ENCODE measurements at places on chromosomes 4 and X. TPM values are rescaled to one million over a fixed set of nuclear protein-coding genes. Genes with fewer than 3 reads are reported as not detected.
A peak's percentile ranks its signal among the peaks of the same experiment; 100 is the strongest.

TXK gene
- 26.1 TPM for total RNA-seq

SUV39H1 gene
- 33.8 TPM for total RNA-seq

CCKAR gene
- total RNA-seq = not detected

POU3F4 gene
- not detected for total RNA-seq

SPANXC gene
- total RNA-seq = not detected

IL3RA gene
- 29.2 TPM for total RNA-seq

CXCL10 gene
- total RNA-seq = 117 TPM

GRCh38 chr4:98314791-98315565, 53.8 kb downstream of the RAP1GDS1 start:
- peaks cover 9% of the 10 kb centered on the region for H3K36me3 ChIP-seq
- DNase-seq = no peak
- H3K4me1 ChIP-seq = peaks cover 14% of the 10 kb centered on the region

GRCh38 chr4:56575820-56576429, 70.3 kb downstream of the ARL9 start:
- peak overlapping the region; percentile 23 for H3K27ac ChIP-seq
- peaks cover 5% of the 10 kb centered on the region for H3K4me1 ChIP-seq
- no peak overlapping the region for H3K4me3 ChIP-seq
- no peaks in the 10 kb centered on the region for H3K27me3 ChIP-seq
- H3K36me3 ChIP-seq = no peaks in the 10 kb centered on the region

GRCh38 chrX:101750744-101751143, 91.1 kb upstream of the ARMCX2 start:
- H3K27ac ChIP-seq = no peak overlapping the region
- no peaks in the 10 kb centered on the region for H3K36me3 ChIP-seq
- H3K4me3 ChIP-seq = no peak overlapping the region
- DNase-seq = no peak
- no peaks in the 10 kb centered on the region for H3K4me1 ChIP-seq

DNA sequence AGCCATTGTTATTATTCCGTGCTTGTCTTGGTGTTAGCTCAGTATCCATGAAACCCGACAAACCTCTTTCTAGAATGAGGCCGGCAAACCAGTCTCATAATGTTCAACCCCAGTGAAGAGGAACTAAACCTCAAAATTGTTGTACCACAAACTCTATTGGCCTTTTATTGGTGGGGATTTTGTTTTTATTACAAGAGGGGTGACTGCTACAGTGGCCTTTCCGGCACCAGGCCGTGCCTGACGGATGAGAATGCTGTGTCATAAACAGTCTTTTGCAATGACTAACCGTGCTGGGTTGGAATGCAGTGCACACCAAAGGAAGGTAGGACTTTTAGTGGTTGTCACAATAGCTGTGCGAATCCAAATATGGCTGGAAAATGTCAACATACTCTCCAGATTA, 60.8 kb downstream of the SHROOM2 start:
- no peaks in the 10 kb centered on the region for H3K36me3 ChIP-seq
- DNase-seq = no peak
- no peak overlapping the region for H3K27ac ChIP-seq
- H3K4me3 ChIP-seq = no peak overlapping the region

DNA sequence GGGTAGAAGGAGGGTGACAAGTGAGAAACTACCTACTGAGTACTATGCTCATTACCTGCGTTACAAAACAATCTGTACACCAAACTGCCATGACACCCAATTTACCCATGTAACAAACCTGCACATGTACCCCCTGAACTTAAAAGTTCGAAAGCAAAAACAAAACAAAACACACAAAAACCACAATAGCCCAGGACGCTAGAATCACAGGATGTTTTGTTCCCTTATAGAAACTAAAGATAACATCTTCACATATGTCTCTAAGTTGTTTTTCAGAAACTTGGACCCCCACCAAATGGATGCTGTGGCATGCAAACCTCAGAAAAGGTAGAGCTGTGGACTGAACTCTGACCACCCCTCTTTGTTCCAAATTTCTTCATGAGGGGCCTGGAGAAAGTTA, 25.2 kb upstream of the PNMA5 start:
- DNase-seq = no peak
- no peak overlapping the region for H3K27ac ChIP-seq
- peaks cover 14% of the 10 kb centered on the region for H3K27me3 ChIP-seq
- no peaks in the 10 kb centered on the region for H3K36me3 ChIP-seq
- no peak overlapping the region for H3K4me3 ChIP-seq

DNA sequence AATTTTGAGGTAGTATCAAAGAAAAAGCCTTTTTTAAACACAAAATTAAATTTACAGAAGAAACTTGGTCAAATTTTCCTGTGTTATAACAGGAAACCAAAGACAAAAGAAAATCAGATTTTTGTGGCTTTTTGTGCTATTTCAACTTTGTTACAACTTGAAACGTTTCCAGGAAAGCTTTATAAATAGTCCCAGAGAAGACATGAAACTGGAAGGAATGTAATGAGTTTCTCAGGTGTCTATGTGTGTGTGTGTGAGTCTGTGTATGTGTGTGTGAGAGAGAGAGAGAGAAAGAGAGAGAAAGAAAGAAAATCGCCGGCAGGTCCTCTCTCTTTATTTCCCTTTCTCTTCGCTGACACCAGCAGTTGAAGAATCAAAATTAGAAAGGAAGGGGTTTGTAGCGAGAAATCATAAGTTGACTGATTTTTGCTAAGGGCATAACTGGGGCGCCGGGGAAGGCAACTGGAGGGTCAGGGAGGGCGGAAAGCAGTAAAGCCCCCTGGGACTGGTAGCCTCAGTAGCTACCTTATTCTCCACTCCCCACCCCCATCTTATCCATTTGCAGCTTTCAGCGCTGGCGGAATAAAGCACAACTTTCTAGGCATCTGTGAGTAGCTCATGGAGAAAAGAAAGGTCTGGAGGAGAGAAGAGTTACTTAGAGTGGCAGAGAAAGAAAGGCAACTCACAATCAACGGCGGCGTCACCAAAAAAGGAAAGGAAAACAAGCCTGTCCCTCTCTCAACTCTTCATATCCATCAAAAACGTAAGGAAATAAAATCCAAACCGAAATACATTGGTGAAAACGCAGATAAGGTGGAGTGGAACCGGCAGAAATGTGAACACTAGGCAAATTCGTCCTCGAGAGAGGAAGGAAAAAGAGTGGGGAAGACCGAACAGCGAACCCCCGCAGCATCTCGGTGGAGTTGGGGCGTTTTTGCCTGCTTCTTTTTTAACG, 1.3 kb downstream of the TMEM47 start:
- H3K36me3 ChIP-seq = peaks cover 11% of the 10 kb centered on the region
- H3K27ac ChIP-seq = no peak overlapping the region
- DNase-seq = no peak
- H3K27me3 ChIP-seq = peaks cover 13% of the 10 kb centered on the region
- no peaks in the 10 kb centered on the region for H3K4me1 ChIP-seq

DNA sequence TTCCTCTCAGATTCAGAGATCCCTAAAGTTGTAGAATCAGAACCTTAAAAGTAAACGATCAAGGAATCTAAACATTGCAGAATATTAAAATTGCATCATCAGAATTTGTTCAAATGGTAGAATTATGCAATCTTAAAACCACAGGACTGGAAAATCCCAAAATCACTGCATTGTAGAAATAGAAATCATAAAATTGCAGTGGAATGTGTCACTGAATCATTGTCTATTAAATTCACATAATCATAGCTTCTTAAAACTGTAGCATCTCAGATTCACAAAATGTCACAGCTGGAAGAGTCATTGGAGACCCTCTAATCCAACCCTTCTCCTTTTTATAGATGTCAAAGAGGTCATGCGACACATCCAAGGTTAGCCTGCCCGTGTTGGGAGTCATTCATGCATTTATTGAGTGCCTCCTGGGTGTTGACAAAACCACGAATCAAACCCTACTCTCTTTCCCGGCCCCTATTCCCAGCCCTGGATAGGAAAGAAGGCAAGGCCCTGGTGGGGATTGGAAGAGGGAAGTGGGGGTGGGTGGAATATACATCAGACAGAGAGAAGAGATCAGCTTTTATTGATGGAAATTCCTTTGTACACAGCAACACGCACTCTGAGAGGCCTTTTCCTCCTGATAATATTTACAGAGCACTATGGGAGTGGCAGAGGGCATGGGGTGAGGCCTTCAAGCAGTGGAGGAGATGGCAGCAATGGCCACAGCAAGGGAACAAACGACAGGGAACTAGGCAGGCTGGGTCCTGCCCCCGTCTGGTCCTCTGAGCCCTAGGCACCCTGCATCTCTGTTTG, 15.4 kb downstream of the IQSEC2 start:
- no peak overlapping the region for H3K27ac ChIP-seq
- H3K4me3 ChIP-seq = no peak overlapping the region
- no peaks in the 10 kb centered on the region for H3K36me3 ChIP-seq
- H3K4me1 ChIP-seq = peaks cover 32% of the 10 kb centered on the region

GRCh38 chr4:80948141-80948540, 82.4 kb upstream of the BMP3 start:
- H3K4me1 ChIP-seq = no peaks in the 10 kb centered on the region
- no peak for DNase-seq
- no peaks in the 10 kb centered on the region for H3K36me3 ChIP-seq
- H3K27ac ChIP-seq = no peak overlapping the region

DNA sequence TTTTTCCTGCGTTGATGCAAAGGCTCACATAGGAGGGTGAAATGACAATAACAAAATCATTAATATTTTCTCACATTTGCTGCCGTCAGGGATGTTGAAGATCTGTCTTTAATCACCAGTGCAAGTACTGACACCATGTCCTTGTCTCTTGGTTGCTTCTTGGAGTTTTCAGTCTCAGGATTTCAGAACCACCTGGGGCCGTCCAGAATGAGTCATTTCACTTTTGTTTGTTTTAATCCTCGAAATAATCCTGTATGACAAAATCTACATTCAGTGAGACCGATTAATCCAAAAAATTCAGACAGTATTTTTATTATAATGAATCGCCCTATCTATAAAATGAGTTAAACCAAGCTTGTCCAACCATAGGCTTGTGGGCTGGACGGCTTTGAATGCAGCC, 47.2 kb downstream of the NEIL3 start:
- no peaks in the 10 kb centered on the region for H3K27me3 ChIP-seq
- no peak for DNase-seq
- H3K36me3 ChIP-seq = no peaks in the 10 kb centered on the region
- H3K4me1 ChIP-seq = no peaks in the 10 kb centered on the region

- H3K36me3 ChIP-seq = no peaks in the 10 kb centered on the region
- H3K27ac ChIP-seq = no peak overlapping the region
- H3K4me1 ChIP-seq = no peaks in the 10 kb centered on the region
- H3K27me3 ChIP-seq = peaks cover 27% of the 10 kb centered on the region
- no peak for DNase-seq
Observed at GRCh38 chr4:87913896-87914295, 61.6 kb upstream of the SPP1 start.

- peaks cover 54% of the 10 kb centered on the region for H3K4me1 ChIP-seq
- DNase-seq = no peak
- H3K27ac ChIP-seq = peak overlapping the region; percentile 10
- H3K4me3 ChIP-seq = no peak overlapping the region
Observed at GRCh38 chr4:184432127-184432922, 42.0 kb downstream of the IRF2 start.

DNA sequence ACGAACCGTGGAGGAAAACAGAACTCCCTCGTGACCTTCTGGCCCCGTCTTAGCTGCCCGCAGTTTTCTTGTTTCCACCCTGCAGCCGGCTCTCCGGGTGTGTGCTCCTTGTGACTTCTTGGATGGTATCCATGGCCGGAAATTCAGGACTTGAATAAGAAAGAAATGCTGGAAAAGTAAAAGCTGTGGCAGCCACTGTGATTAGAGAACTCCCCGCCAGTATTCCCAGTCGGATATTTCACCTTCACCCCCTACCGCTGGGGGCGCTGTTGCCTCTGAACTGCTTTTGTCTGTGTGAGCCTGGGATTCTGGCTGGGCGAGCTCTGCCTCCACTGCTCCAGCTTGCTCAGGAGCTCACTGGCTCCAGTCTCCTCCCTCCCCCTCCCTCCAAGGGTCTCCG, 41.5 kb upstream of the CYP4V2 start:
- peaks cover 27% of the 10 kb centered on the region for H3K27me3 ChIP-seq
- no peak overlapping the region for H3K4me3 ChIP-seq
- H3K4me1 ChIP-seq = no peaks in the 10 kb centered on the region
- DNase-seq = no peak
- H3K27ac ChIP-seq = no peak overlapping the region

DNA sequence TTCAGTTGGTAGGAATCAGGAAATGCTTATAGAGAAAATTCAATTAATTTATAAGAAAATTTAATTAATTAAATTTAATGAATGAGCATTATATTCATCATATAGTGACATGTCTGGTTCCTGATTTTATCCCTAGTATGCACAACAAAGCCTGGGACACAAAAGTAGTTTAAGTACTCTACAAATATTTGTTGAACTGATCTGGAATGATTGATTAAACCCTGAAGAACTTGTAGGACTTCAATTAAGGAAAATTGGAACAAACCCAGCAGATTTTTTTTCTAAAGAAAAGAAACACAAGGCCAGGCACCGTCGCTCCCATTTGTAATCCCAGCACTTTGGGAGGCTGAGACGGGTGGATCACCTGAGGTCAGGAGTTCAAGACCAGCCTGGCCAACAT, 4.5 kb upstream of the APELA start:
- no peak for DNase-seq
- no peak overlapping the region for H3K4me3 ChIP-seq
- H3K4me1 ChIP-seq = no peaks in the 10 kb centered on the region
- no peaks in the 10 kb centered on the region for H3K36me3 ChIP-seq
- no peak overlapping the region for H3K27ac ChIP-seq
- H3K27me3 ChIP-seq = no peaks in the 10 kb centered on the region

DNA sequence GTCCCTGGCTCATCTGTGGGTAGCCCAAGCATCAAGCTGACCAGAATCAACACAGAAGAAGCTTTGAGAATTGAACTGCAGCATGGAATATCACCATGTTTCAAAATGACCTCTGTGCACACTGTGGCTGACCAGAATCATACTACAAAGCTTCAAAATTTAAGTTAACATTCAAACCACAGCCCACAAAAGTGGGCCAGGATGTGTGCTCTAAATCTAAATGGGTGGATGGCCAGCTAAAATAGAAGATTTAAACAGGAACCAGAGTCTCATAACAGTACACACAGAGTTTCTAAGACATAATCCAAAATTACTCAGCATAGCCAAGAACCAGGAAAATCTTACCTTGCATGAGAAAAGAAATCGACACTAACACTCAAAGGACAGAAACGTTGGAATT, 46.1 kb downstream of the KLF3 start:
- peak overlapping the region; percentile 72 for H3K4me3 ChIP-seq
- H3K27ac ChIP-seq = peak overlapping the region; percentile 85
- H3K36me3 ChIP-seq = peaks cover 24% of the 10 kb centered on the region
- DNase-seq = no peak
- no peaks in the 10 kb centered on the region for H3K27me3 ChIP-seq

DNA sequence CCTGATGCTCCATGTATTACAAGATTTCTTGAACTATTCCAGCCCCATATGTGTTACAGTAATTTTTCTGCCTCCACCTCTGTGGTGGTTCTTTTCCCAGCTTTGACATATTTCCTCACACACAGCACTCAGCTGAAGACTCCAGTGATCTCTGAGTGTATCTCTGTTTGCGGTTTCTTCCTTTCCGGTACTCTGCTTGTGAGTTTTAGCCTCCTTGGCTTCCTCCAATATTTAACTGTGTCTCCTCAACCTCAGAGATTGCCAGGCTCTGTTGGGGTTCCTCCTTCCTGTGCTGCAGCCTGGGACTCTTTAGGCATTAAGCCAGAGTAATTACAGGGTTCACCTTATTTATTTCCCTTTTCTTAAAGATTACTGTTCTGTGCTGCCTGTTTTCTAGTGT, 73.2 kb downstream of the NFKB1 start:
- peak overlapping the region; percentile 18 for H3K4me3 ChIP-seq
- no peaks in the 10 kb centered on the region for H3K27me3 ChIP-seq
- peaks cover 32% of the 10 kb centered on the region for H3K36me3 ChIP-seq
- peaks cover 37% of the 10 kb centered on the region for H3K4me1 ChIP-seq

- H3K4me1 ChIP-seq = no peaks in the 10 kb centered on the region
- no peak overlapping the region for H3K4me3 ChIP-seq
- peaks cover 4% of the 10 kb centered on the region for H3K27me3 ChIP-seq
- no peak overlapping the region for H3K27ac ChIP-seq
- H3K36me3 ChIP-seq = no peaks in the 10 kb centered on the region
- DNase-seq = no peak
Observed at GRCh38 chr4:81698538-81699296, 227.0 kb upstream of the RASGEF1B start.
